ENCODE measurements at places on chromosomes 2 and 18. TPM values are rescaled to one million over a fixed set of nuclear protein-coding genes. Genes with fewer than 3 reads are reported as not detected.

DNA sequence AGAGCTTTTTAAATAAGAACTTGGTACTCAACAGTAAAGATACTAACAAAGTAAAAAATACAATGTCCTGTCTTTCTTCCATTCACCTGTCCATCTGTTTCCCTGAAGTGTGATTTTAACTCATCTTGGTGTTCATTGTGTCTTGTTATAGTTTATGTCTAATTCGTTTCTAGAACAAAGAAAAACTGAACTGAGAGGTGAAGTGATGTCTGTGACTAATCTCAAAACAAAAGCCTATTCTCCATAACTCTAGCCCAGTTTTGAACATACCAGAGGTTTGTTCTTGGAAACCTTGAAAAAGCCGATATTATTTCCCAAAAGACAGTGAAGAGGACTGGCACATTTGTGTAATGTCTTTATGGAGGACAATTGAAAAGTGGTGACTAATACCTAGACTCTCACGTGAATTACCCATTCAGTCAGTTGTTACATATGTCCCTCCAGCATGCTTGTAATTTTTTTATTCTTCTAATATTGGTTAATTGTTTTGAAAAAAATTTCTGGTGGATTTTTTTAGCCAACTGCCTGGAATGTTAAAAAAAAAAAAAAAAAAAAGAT is 725.8 kb downstream of the SATB2 start:
- no peaks in the 10 kb centered on the region for H3K27me3 ChIP-seq
- DNase-seq: no peak
- H3K4me3 ChIP-seq: no peak overlapping the region
- H3K36me3 ChIP-seq: no peaks in the 10 kb centered on the region
- no peaks in the 10 kb centered on the region for H3K4me1 ChIP-seq

Gene CFAP65
- total RNA-seq: not detected

- no peak for DNase-seq
- peaks cover 3% of the 10 kb centered on the region for H3K27me3 ChIP-seq
- no peak overlapping the region for H3K4me3 ChIP-seq
- H3K4me1 ChIP-seq: no peaks in the 10 kb centered on the region
These were observed 22.7 kb upstream of the INHBB start for GRCh38 chr2:120323214-120323613.

Gene GPR75
- total RNA-seq: 2.1 TPM

- no peak overlapping the region for H3K4me3 ChIP-seq
- no peak overlapping the region for H3K27ac ChIP-seq
- H3K36me3 ChIP-seq: no peaks in the 10 kb centered on the region
- no peaks in the 10 kb centered on the region for H3K27me3 ChIP-seq
- no peak for DNase-seq
These were observed 115.9 kb upstream of the SYT4 start for GRCh38 chr18:43393174-43393573.
